Activated T-helper 1 cell treated with anti-CD3 and anti-CD28 coated beads, Interleukin-2, amount 50 U/mL, for 16 hours (primary cell): ENCODE measurements at places on chromosomes 12 and 14.

DNA sequence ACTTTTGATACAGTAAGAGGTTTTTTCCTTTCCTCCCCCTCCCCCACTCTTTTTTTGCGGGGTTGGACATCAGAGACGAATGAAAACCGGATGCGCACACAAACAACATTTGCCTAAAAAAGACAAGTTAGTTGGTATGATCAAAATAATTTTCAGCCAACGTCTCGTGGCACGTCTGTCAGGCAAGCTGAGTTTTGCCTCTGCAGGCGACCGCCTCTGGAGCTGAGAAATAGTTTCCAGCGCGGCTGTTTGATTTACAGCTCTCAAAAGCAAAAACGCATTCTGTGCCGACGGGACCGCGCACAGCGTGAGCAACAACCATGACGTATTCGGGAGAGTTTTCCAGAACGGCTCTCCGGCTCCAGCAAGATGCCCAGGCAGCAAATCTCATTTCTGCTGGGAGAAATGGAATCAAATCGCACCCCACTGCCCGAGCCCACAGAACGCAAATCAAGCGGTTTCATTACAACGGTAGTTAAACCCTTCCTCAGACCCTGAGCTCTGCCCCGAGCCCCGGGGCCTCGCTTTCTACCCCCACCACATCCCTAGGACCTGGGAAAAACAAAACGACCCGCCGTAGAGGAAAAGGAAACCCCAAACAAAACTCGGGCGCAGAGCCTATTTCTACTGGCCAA lies 14.2 kb upstream of the CALM1 start:
- peak; percentile 54 for DNase-seq

DNA sequence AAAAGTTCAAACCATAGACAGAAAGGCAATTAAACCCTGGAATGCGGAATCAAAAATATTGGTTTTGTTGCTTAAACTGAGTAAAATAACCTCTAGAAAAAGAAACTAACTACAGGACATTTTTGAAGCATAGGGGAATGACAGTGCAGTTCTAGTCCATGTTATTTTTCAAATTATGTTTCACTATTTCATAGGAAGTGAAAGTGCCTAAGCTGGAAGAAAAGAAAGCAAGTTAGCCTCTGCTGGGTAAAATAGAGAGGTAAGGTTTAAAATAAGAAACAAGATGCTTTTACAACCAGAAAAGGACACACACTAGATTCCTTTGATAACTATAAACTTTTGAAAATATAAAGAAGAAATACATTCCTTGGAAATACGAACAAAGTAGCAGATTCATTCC lies 1.1 kb downstream of the CLECL1 start:
- no peak for DNase-seq

GRCh38 chr12:86663716-86664115 lies 407.5 kb upstream of the MGAT4C start:
- DNase-seq, result no peak

DNA sequence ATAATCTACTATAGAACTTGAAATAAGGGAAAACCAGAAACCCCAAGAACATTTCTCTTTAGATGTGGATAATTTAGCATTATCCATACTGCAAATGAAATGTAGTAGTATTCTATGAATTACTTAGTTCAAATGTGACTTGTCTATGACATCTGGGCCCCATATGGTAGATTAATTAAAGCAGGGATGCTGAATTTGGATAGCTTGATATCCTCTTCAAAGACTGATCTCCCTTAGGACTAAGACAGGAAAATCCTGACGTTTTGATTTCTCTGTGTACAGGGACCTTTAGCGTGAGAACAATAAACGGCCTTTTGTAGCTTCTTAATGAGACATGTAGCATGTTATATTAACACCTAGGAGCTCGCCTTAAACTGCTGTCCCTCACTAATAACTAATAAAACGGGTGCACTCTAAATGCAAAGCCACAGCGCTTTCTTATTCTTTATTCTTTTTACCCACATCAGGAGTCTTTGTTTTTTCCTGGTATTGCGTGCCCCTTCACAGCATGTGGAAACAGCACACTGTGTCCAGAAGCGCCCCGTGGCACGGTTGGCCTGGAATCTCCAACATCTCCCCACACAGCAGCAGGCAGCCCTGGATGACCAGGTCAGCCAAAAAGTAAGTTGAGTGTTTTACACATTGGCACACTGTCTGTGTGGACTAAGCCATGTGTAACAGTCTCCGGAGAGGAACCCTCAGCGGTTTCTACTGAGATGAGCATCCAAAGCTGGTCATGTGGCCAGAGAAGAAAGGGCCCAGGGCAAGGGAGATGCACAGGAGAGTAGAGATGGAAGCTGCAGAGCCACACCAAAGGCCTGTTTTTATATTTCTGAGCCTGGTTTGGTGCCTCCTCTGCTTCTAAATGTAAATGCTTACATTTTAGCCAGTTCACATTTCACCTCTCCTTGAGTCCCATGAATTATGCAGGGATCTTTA lies 93.1 kb downstream of the SRGAP1 start:
- no peak for DNase-seq

GRCh38 chr14:91893669-91894068 lies 26.3 kb upstream of the TC2N start:
- DNase-seq, result no peak

DNA sequence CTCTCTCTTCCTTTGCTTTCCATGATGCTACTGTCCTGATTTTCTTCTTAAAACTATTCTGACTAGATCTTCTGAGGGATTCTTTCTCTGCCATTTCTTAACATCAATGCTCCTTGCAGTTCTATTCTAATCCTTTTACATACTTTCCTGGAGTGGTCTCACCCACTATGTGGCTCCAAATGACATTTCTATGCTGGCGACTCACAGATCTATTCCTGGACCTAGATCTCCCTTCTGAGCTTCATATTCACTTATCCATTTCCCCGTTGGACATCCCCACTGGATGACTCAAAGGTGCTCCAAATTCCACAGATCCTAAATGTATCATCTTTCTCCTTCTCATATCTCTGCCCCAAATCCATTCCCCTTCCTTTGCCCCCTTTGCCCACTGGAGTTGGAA lies 4.1 kb downstream of the TEP1 start:
- no peak for DNase-seq

GRCh38 chr14:101057394-101057793 lies 153.9 kb upstream of the RTL1 start:
- no peak for DNase-seq

GRCh38 chr14:21978184-21978998 lies 304.8 kb upstream of the OR4E1 start:
- DNase-seq, result peak; percentile 13

- DNase-seq, result no peak
Observed at GRCh38 chr12:132302466-132303358, 26.7 kb downstream of the GALNT9 start.

- no peak for DNase-seq
Observed at GRCh38 chr12:124837958-124838803, 25.5 kb downstream of the SCARB1 start.

DNA sequence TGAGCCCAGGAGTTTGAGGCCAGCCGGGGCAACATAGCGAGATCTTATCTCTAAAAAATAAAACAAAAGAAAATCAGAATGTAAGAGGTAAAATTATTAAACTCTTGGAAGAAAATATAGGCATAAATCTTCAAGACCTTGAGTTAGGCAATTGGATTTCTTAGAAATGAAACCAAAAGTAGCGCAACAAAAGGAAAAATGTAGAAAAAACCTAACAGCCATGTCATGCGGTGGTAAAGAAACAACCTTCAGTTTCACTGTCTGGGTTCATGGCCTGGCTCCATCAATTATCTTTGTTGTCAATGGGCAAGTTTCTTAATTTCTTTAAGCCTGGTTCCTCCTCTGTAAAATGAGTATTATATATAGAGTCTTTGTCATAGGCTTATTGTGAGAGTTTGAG lies 5.6 kb upstream of the GCH1 start:
- no peak for DNase-seq

DNA sequence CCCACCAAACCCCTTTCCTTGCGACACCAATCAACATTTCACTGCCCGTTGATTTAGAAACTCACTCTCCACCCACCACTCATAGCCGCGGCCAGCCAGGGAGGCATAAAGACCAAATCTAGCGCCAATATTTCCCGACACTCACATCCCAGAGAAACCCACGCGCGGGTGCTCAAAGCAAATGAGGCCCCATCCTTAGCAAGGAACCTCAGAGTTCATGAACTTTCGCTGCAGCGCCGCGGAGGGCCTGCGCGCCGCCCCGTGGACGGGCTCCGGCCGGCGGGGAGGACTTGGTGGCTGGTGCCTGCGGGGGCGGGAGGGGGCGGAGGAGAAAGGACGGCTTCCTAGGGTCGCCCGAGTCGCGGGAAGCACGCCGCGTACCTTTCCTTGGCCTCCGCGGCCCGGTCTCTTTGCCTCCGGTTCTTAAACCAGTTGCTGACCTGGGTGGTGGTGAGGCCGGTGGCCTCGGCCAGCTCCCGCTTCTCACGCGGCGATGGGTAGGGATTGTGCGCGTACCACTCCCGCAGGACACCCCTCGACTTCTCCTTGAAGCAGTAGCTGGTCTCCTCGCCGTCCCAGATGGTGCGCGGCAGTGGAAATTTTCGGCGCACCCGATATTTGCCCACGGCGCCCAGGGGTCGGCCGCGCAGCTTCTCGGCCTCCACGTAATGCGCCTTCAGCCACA lies 886 bp downstream of the SIX1 start:
- no peak for DNase-seq

DNA sequence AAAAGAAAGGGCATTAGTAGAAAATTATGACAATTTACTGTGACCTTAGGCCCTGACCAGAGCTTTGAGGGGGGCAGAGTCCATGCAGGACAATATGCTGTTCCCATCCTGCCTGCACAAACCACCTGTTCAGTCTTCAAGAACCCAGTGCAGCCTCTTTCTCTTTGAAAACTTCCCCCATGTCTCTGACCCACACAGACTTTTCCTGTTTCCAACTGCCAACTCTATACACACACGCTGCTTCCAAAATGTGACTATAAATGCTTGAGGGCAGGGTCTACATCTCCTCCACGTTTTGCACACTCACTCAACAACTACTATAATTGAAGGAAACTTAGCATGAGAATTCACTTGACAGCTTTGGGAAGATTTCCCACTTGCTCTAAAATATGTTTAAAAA lies 36.6 kb upstream of the SYCP3 start:
- no peak for DNase-seq

DNA sequence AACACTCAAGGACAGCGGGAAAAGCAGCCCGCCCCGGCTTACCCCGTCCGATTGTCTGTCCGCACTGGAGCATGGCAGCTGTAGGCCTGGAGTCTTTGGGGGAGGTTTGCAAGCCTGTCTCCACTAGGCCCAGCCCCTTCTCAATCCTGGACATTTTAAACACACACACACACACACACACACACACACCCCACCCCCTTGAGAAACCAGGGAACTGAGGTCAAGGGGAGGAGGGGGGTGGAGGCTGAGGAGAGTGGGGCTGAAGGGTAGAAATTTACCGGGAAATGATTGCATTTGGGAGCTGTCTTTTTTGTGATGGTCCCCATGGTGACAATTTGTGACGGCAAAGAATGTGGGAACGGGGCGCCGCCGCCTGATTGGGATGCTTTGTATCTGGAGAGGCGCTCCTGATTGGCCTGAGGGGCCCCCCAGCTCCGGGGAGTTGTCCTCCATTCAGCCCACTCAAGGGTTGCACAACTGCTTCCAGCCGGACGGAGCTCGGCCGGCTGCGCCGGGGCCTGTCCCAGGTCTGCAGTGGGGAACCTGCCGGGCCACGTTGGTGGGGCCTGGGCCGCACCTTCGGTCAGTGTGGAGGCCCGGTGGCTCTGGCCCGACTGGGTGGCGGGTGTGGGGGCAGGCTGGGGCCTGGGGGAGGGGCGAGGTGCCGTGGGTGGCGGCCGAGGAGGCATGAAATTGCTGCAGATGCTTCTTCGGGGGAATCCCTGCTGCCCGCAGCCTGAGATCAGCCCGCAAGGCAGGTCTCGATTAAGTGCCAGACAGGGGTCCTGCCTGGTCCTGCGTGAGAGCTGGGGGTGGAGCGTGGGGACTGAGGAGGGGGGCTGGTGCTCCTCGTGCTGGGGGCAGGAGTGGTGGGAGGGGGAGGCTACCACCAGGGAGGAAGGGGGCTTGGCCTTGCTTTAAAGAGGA lies at the start of gene FAM181A:
TSS of gene FAM181A (plus strand) at position 472 of the 927 bp plus-strand sequence. CDS start 942 bp downstream, outside the sequence.
- DNase-seq, result no peak

- DNase-seq, result no peak
Observed at GRCh38 chr14:34053666-34054065, 102.8 kb upstream of the EGLN3 start.

DNA sequence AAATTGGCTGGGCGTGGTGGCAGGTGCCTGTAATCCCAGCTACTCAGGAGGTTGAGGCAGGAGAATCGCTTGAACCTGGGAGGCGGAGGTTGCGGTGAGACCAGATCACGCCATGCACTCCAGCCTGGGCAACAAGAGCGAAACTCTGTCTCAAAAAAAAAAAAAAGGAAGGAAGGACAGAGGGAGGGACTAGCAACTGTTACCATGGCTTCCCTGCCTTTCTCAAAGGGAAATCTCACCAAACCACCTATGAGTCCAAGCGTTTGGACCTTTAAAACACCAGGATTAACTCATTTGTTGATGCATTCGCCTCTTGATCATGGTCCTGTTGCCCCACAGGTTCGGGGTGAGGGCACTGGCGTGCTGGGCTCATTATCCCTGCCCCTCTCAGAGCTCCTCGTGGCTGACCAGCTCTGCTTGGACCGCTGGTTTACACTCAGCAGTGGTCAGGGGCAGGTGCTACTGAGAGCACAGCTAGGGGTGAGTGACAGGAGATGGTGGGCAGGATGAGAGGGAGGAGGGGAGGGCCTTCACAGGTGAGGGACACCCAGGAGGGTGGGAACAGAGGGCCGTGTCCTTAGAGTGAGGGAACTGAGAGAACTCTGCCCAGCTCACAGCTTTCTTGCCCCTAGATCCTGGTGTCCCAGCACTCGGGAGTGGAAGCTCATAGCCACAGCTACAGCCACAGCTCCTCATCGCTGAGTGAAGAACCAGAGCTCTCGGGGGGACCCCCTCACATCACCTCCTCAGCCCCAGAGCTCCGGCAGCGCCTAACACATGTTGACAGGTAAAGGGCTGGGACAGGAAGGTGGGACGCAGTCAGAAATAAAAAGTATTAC lies 10.2 kb upstream of the MYL6B start:
- no peak for DNase-seq

DNA sequence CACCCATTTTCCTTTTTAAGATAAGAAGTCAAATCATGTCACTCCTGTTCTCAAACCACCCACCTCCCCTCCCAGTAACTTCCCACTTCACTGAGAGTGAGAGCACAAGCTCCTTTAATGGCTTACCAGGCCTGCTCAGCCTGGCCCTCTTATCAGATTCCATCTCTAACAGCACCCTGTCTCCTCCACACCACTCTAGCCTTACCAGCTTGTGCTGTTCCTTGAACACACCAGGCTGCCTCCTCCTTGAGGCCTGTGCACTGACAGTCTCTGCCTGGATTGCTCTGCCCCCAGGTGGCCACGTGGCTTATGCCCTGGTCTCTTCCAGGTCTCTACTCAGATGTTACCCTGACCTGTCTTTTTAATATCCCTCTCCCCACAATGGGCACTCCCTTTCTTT lies 40.1 kb upstream of the EVL start:
- DNase-seq, result no peak
